ENCODE measurements at places on chromosomes 7 and 10.

- no peak for DNase-seq
These were observed 843 bp upstream of the PLPP4 start for GRCh38 chr10:120456143-120456625.

- no peak for DNase-seq
These were observed 1188.5 kb downstream of the NXPH1 start for GRCh38 chr7:9621927-9622326.

- no peak for DNase-seq
These were observed 769.7 kb upstream of the AUTS2 start for GRCh38 chr7:68828575-68828974.

DNA sequence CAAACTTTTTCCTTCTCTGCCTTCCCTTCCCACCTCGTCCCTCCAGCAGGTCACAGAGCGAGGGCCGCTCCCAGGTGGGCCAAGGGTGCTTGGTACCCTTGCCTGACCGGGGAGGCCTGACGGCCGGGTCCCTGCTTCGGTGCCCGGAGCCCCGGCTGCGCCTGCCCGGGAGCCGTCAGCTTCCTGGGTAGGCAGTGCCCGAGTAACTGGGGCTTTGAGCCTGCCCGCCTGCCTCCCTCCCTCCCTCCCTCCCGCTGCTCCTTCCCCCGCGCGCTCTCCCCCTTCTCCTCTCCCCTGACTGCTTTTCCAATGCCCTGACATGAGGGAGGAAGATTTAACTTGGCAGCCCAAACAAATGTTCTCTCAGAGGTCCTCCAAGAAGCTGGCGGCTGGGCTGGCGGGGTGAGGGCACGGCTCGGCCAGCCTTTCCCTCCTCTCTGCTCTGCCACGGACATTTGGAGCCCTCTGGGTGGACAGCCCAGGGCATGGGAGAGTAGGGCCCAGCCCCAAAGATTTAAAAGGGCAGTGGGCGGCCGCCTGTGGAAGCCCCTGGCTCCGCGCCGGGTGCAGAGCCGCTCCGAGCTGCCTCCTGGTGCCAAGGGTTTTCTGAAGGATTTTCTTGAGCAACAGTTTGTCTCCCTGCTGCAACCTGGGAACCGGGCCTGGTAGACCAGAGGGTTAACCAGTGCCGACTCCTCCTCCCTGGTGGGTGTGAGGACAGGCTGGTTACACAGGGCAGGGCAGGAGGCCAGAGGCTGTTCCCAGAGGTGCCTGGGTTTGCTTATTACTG, 2.0 kb downstream of the ZMIZ1 start:
- no peak for DNase-seq

- no peak for DNase-seq
These were observed 179.2 kb upstream of the BET1 start for GRCh38 chr7:94183289-94183749.

- DNase-seq: no peak
These were observed 53.9 kb upstream of the UCN3 start for GRCh38 chr10:5310914-5311313.

DNA sequence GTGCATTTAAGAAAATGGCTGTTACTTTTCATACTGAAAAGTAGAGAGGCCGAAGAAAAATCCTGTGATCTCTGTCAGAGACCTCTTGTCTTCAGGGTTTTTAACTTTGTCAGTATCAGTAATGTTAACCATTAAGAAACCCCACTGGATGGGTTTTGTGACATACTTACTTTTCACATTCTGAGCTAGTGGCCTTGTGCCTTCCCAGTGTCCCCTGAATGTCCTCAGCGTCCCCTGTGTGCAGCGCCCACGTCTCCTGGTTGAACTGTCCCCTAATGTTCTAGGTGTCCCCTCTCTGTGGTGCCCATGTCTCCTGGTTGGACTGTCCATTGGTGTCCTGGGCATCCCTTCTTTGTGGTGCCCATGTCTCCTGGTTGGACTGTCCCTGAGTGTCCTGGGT, 9.6 kb downstream of the DYNC2I1 start:
- no peak for DNase-seq

DNA sequence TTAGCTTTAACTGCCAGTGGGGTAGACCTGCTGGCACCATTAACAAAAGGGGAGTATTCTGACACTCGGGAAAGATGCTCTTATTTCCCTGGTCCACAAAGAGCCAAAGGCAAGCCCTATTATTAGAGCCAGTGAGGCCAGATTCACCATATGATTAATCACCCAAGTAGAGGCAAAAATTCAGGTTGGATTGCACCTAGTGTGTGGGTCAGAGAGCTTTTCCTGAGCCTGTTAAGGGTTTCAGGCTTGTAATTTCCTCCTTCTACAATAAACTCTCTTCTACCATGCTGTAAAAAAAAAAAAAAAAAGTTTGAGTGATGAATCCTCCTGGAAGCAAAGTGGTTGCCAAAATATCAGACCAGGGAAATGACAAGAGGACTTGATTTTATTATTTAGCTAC, 163.5 kb downstream of the MBL2 start:
- DNase-seq: no peak

DNA sequence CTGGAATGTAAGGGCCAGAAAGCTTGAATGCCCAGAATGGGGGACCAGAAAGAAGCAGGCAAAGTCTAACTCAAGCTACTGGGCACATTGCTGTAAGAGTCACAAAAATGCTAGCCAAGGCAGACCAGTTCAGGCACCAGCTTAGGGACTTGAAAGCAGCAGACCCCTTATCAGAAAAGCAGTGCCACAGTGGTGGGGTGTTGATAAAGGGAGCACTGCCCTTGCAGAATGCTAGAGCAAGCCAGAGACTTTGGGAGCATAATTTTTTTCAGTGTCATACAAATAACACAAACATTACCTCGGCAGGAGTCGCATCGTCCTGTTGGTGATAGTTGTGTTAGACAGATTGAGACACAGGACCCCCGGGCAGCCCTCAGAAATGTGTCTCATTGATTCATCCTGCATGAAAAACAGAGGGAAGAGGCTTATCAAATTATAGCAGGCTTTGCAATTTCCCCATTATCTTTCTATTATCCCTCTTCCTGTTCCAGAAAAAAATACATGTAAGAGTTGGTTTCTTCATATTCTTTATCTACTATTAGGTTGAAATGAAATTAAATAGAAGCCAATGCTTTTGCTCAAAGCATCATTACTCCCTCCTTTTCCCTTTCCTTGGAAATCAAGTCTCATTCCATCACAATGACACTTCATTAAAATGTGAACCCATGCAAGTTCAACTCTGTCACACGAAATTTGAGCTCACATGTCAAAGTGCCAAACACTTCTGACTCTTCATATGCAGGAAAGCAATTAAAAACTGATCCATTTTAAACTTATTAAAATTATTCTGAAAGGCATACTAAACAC, 13.4 kb downstream of the LRRC17 start:
- DNase-seq: no peak

GRCh38 chr10:48519481-48520183, 85.2 kb downstream of the ARHGAP22 start:
- no peak for DNase-seq

DNA sequence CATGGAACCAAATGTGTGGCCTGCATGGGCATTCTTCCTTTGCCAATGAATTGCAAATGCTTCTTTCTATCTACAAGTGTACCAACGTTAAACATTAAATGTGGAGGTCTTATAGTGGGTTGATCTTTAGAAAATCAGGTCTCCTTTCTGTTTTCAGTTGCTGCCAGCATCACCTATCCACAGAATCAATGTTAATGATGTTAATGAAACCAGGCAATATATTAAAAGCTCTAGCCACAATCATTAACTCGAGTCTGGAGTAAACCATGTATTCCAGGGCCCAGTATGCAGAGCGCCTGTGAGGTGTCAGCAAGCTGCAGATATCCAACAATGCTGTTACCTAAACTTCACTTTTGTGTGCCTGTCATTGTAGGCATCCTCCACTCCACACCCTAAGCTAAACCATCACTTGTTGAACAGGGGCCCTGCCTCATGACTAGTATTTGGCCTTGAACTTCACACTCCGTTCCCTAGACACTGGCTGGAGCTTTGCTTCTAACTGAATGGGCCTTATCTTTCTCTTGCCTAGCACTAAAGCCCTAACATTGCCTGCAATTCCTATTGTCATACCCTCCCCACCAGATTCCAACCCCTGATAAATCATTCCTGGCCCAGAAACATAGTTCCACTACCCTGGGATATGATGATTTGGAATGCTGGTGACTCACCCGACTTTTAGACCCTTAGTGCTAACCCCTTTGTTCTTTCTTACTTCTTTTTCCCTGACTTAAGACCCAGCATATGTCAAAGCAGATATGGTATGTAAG, 24.3 kb upstream of the ITGB8 start:
- no peak for DNase-seq
